ENCODE measurements at places on chromosomes 6 and 20.

DNA sequence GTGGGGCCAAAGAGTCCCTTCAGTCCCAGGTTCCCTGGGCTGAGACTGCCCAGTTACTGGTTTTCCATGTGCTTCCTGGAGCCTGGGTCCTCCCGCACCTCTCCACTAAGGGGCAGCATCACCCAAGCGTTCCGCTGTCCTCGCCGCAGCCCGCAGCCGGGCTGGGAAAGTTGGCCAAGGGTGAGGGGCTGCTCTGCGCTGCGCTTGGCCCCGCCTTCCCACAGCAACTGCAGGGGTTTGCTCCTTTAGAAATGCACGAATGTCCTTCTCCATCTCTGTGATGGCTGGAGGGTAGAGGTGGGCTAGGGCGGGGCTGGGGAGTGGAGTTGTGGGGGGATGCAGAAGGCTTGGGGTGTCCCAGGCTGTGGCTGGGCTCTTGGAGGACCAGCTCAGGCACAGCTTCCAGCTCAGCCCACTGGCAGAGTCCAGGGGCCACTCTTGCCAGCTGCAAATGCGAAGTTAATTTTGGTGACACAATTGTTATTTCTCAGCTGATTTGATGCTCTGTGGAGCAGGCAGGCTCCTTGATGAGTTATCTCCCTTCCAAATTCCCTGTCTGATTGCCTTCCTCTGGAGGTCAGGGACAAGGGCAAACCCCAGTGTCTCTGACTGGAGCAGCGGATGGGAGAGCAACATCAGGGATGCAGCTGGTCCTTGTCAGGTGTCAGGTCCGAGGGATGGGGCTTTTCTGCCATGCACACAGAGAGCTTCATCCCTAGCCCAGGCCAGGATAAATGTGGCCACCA, 63.2 kb downstream of the NOL4L start:
- DNase-seq, result peak; percentile 75

GRCh38 chr6:134317471-134318131, at the start of gene SGK1:
TSS of gene SGK1 (minus strand) at chr6:134318112. CDS start at chr6:134317460, 652 bp downstream.
- no peak for DNase-seq

- no peak for DNase-seq
These were observed 81.8 kb downstream of the CLIC5 start for GRCh38 chr6:45933855-45934254.

DNA sequence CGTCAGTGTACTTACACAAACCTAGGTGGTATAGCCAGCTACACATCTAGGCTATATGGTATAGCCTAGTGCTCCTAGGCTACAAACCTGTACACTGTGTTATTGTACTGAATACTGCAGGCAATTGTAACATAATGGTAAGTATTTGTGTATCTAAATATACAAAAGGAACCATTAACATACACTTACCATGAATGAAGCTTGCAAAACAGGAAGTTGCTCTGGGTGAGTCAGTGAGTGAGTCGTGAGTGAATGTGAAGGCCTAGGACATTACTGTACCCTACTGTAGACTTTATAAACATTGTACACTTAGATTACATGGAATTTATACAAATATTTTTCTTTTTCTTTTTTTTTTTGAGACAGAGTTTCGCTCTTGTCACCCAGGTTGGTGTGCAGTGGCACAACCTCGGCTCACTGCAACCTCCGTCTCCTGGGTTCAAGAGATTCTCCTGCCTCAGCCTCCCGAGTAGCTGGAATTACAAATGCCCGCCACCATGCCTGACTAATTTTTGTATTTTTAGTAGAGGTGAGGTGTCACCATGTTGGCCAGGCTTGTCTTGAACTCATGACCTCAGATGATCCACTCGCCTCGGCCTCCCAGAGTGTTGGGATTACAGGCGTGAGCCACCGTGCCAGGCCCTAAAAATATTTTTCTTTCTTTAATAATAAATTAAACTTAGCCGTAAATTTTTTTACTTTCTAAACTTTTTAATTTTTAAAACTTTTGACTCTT, 15.4 kb upstream of the KIAA1755 start:
- no peak for DNase-seq

DNA sequence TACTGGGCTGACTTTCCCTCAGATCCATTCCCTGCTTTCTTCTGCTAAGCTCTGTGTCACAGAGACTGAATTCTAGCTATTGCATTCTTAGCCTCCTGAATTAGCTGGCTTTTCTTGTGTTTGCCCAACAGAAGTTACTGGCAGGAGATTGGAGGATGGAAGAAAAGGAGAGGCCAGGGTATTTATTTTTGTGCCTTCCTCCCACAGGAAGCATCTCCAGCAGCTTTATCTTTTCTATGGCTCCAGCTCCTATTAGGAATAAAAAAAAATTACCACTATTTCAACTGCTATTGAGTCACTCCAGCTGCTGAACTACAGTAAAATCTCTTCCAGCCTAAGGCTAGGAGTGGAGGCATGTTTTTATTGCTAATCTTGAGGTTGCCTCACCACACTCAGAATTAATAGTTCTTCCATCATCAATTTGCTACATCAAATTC, 492.4 kb downstream of the RFPL4B start:
- no peak for DNase-seq

GRCh38 chr6:141097471-141097870, 1035.3 kb upstream of the GJE1 start:
- DNase-seq, result no peak

Data from GM12891 (cell line).